ENCODE measurements at places on chromosomes 4 and X.

- DNase-seq, result no peak
Observed at GRCh38 chrX:18962329-18962728, 21.6 kb downstream of the PHKA2 start.

DNA sequence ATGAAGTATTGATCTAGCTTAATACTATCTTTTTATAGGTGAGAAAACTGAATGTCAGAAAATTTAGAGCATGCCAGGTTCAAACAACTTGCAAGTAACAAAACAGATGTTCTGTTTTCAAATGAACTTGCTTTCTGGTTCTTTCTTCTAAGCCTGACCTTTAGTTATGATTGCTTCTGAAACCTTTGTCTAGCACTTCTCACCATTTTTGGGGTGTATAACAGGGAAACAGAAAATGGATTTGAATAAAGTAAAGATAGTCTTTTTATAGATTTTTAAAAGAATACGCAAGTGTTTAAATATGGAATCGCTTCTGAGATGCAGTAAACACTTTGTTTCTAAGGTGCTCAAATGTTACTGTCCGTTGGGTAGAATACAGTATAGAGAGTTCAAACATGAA, 687.2 kb upstream of the CPEB2 start:
- no peak for DNase-seq

- no peak for DNase-seq
Observed at GRCh38 chrX:135304741-135305140, 4.5 kb upstream of the ETDC start.

- no peak for DNase-seq
Observed at GRCh38 chr4:55169352-55169961, 44.1 kb upstream of the KDR start.

GRCh38 chr4:8362483-8362882, 78.0 kb downstream of the ACOX3 start:
- DNase-seq, result no peak

DNA sequence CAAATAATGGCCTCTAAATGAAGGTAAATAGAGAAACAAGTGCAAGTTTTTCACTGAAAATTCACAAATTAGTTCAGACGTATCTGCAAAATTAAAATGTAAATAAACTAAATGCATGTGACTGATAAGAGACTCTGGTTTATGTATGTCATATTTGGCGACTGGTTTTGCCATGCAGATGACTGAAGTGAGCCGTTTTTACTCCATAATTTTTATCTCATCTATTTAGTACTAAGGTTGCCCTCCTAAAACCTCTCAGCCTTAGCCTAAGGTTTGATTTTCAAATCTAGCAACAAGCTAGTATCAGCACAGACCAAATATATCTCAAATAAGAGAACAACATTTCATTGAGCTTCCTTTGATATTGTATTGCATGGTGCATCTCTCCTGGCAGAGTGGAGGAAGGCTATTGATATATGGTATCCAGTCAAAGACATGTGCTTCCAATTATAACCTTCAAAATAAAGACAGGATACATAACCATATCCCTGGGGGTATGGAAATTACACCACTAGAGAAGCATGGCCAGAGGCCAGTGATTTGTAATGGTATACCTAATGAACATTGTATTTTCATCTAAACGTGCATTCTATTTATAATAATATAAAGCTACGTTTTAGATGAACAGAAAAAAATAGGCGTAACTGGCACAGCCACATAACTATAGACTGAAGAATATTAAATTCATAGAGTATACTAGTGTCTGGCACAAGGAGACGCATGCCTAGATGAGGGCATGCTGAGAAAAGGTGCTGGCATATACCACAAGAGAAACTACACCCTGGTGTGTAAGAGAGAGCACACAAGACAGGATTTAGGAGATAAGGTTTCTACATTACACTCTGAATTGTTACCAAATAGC, 392.6 kb upstream of the INTU start:
- DNase-seq, result no peak
